Stimulated activated CD4-positive, alpha-beta T cell treated with anti-CD3 and anti-CD28 coated beads, Interleukin-12 subunit alpha, Interleukin-12 subunit beta, amount 100 ng/mL, for 4 hours (primary cell): ENCODE measurements at places on chromosomes 6 and 20.

DNA sequence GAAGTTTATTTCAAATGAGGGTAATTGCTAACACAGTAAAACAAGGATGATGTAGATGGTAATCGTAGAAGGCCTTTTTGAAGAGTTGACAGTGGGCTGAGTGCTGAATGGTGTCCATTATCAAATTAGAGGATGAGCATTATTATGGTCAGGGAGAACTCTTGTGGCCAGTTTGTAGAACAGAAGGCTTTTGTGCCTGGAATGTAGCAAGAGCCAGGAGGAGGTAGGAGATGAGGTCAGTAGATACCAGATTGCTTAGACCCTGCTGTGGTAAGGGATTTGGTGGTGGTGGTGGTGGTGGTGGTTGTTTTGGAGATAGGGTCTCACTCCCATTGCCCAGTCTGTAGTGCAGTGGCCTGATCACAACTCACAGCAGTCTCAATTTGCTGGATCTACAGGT is 6.2 kb downstream of the CSE1L start:
- DNase-seq, result no peak

GRCh38 chr6:142716097-142716496 is 228.9 kb downstream of the HIVEP2 start:
- DNase-seq, result no peak

DNA sequence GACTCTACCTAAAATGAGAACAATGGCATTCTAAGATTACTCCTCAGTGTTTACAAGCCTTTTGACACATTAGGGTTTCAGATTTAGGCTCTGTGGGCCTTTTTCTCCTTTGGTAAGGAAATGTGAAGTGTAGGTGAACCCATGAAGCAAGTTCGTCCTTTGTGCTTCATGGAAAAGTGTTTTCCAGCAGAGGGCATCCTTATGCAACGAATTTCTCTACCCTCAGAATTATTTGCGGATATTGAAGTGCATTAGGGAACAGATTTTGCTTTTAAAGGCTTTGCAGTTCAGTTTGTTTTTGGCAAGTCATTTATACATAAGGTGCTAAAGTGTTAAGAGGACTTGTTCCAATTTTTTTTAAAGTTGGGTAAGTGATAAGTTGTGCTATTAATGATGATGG is 55.7 kb upstream of the FERMT1 start:
- no peak for DNase-seq

DNA sequence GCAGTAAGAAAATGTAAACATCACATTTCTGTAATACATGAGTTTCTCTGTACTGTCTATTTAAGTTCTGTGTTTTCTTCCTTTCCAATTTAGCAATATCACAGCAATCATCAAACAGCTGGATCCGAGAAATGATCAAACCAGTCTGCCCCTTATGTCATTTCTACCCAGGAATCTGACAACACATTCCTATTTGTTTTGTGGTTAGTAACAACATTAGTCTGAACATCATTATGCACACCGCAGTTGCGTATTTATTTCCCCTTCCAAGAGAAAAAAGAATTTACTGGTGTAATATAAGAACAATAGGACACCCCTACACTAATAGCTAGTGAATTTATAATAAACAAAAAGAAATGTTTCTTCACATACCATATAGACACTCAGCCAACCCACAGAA is 179.5 kb downstream of the BTBD9 start:
- no peak for DNase-seq

- no peak for DNase-seq
Measured at GRCh38 chr6:100259865-100260264, 204.9 kb downstream of the SIM1 start.

DNA sequence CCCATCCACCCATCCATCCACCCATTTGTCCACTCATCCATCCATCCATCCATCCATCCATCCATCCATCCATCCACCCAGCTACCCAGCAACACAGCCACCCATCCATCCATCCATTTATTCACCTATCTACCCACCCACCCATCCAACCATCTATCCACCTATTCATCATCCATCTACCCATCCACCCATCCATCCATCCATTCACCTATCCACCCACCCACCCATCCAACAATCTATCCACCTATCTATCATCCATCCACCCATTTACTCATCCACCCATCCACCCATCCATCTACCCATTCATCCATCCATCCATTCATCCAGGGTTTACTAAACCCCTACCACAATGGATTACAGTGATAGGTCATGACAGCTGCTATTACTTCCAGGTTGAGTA is 7.4 kb downstream of the SERPINB1 start:
- DNase-seq, result no peak

DNA sequence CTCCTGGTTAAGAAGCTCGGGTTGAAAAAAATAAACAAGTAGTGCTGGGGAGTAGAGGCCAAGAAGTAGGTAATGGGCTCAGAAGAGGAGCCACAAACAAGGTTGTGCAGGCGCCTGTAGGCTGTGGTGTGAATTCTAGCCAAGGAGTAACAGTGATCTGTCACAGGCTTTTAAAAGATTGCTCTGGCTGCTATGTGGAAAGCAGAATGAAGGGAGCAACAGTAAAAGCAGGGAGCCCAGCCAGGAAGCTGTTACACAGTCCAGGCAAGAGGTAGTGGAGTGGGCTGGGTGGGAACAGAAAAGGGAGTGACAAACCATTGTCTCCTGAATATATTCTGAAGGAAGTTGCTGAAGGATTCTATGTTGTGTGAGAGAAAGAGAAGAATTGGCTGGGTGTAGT is 2.0 kb downstream of the HFE start:
- no peak for DNase-seq

- DNase-seq, result no peak
Measured at GRCh38 chr6:132666118-132666517, 7.1 kb upstream of the TAAR1 start.

DNA sequence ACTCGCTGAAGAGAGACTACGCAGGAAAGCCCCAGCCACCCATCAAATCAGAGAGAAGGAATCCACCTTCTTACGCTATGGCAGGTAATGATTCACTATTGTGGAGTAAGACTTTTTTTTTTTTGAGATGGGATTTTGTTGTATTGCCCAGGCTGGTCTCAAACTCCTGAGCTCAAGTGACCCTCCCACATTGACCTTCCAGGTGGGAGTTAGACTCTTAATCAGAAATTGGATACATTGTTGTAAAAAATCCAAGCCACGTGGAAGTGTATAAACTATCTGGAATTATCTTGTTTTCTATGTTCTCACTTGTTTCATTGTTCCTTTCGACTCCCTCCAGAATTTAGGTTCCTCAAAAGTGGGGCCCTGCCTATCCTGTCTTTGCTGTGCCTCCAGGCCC is 6.8 kb downstream of the NQO2 start:
- no peak for DNase-seq
